Hematopoietic multipotent progenitor cell (in vitro differentiated cells): ENCODE measurements at places on chromosomes 12 and 14. TPM values are rescaled to one million over a fixed set of nuclear protein-coding genes. Genes with fewer than 3 reads are reported as not detected.
A peak's percentile ranks its signal among the peaks of the same experiment; 100 is the strongest.

- no peak for DNase-seq
Measured at GRCh38 chr12:110638796-110639195, 24.9 kb downstream of the TCTN1 start.

- no peak for DNase-seq
Measured at GRCh38 chr14:49980027-49980426, 87.1 kb downstream of the ARF6 start.

- DNase-seq = no peak
Measured at GRCh38 chr14:97107080-97107479, 309.9 kb downstream of the VRK1 start.

- DNase-seq = peak; percentile 84
Measured at GRCh38 chr14:49598485-49599300, at the start of gene LRR1. Gene LRR1 (plus strand): TSS chr14:49598940. CDS start chr14:49599021, 81 bp downstream.

DNA sequence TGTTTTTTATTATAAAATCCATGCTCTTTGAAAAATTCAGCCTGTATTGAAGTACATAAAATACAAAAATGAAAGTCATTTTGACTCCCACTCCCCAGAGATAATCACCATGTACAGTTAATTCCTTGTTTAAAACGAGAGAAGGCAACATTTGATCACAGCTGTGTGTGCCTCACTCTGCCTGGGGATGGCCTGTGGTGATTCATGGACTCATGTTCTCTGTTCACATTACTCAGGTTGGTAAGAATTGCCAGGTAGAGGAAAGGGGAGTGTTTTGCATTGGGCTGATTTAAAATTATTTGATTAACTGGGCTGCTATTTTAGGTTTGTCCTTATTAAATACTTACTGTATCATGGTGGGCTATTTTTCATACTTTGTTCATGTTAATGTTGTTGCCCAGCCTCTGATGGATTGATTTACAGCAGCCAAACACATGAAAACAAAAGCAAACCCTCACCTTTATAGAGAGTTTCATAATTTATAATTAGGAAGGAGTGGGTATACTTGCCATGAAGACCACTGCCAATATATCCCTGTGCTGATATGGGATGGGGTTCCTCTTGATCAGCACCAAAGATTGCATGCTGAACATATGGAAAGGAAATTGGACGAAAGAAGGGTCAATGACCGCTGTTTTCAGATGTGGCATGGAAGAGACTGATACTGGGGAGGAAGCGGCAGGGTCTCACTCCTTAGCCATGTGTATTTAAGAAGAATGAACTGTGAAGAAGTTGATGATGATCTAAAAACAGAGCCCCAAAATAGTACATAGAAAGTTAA is 3.0 kb downstream of the ZBTB1 start:
- no peak for DNase-seq

DNA sequence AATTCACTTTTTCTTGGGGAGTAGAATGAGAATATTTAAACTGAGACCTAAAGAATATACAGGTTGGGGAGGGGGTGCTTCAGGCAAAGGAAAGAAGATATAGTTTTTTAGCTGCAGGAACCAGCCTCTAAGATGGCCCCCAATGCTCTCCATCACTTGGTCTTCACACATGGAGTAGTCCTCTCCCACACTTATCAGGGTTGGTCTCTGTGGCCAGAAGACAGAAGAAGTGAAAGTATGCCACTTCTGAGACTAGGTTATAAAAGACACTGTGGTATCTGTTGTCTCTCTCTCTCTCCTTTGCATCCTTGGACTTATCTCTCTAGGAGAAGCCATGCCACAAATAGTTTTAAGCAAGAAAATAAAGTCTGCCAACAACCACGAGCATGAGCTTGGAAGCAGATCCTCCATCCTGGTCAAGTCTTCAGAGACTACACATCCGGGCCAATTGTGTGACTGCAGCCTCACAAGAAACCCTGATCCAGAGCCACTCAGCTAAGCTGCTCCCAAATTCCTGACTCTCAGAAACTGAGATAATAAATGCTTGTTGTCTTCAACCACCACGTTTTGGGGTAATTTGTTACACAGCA is 18.0 kb downstream of the PUS7L start:
- DNase-seq = no peak

IL26 gene
- total RNA-seq = not detected

DNA sequence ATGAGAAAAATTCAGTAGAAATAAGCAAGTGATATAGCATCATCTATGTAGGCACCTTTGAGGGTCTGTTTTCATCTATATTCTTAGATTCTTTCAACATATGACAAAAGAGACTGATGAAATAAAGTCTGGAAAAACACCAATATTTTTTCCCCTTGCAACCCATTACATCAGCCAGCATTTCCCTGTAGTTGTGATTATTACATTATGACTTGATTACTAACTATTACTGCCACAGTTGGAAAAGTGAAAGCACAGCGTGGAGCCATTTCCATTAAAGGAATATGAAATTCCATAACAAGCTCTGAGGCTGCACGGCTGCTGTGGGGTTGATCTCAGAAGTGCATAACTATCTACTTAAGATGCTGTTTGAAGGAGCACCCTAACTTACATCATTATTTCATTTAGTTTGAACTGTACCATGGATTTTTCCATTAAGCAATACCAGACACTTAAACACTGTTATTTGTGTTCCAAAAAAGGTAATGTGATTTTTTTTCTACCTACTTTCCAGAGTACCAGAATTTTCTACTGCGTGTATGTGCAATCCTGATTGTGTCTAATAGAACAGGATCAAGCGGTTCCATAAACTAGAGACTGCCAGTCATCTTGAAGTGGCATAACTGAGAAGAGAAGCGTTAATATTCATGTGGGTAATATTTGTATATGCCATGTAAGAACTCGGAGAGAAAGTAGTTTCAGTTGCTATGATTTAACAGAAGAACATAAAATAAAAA is 405.5 kb downstream of the MDGA2 start:
- DNase-seq = no peak

PTGES3 gene
- total RNA-seq = 42.3 TPM

- no peak for DNase-seq
Measured at GRCh38 chr14:69046476-69046860, 67.4 kb upstream of the ACTN1 start.

DNA sequence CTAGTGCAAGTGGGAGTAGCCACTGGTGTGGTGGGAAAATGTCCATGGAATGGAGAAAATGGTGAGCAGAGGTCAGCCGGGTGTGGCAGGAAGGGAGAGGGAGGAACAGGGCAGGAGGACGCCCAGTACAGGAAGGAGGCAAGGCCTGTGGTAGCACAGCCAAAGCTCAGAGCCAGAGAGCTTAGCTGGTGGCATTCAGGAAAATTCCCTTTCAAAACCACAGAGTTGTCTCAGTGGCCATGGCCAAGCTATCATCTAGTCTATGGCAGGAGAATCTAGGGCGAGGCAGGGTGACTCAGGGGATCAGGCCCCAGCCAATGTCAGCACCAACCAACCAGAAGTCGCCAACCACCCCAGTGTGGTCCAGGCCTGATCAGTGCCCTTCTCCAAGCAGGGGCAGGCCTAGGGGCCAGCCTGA is 67.7 kb upstream of the DDX11 start:
- no peak for DNase-seq

DNA sequence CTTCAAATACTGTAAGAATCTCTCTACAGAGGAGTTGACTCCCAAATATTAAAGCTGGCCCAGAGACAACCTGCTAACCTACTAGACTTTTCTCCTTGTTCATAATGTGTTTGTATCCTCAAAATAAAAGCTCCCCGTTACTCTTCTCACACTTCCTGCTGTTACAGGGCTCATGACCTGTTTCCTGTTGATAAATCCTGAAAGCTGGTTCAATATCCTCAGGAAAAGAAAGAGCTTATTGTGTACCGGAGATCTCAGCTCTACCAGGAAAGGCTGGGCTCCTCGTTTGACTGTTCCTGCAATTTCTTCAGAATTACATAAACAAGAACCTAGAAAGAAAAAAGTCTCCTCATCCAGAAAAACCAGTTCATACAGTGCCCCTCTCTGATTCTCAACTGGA is 30.8 kb downstream of the CLEC1A start:
- no peak for DNase-seq

DNA sequence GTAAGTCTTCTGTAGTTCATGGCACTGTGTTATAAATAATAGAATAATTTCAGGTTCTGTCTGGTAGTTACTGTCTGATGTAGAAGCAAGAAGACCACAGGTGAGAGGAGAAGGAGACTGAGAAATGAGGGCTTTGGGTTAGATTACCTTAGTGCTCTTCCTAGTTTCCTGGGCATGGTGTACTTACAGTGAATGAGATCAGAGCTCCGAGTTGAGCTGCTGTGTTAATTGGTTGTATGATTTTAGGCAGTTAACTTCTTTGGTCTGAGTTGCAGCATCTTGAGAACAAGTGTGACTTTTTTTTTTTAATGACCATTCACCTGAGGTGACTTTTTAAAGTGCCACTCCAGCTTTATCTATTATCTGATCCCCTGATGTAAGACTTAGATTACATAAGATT is 41.5 kb downstream of the WDR20 start:
- DNase-seq = no peak
